ENCODE measurements at places on chromosomes 2 and 18.

- no peak for DNase-seq
Observed at GRCh38 chr2:108565778-108566375, 31.6 kb downstream of the LIMS1 start.

- DNase-seq, result no peak
Observed at GRCh38 chr2:9071032-9071431, 67.5 kb upstream of the MBOAT2 start.

DNA sequence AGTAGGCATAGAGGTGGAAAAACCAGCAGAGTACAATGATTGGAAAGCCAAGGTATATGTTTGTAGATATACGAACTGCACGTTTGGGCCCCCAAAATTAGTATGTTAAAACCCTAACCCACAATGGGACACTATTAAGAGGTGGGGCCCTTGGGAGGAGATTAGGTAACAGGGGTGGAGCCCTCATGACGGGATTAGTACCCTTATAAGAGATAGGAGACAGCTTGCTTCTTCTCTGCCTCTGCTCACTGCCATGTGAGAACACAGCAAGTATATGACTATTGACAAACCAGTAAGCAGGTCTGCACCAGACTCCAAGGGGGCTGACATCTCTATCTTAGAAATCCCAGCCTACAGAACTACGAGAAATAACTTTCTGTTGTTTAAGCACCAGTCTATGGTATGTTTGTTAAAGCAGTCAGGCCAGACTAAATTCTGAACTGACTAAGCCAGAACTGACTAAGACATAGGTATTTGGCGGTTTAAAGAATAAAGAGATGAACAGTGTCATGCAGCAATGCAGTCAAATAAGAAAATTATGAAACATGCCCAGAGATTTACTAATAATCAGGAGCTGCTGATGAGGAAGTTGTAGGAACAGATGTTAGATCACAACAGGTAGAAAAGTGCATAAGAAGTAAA lies 182.9 kb downstream of the DYM start:
- no peak for DNase-seq

DNA sequence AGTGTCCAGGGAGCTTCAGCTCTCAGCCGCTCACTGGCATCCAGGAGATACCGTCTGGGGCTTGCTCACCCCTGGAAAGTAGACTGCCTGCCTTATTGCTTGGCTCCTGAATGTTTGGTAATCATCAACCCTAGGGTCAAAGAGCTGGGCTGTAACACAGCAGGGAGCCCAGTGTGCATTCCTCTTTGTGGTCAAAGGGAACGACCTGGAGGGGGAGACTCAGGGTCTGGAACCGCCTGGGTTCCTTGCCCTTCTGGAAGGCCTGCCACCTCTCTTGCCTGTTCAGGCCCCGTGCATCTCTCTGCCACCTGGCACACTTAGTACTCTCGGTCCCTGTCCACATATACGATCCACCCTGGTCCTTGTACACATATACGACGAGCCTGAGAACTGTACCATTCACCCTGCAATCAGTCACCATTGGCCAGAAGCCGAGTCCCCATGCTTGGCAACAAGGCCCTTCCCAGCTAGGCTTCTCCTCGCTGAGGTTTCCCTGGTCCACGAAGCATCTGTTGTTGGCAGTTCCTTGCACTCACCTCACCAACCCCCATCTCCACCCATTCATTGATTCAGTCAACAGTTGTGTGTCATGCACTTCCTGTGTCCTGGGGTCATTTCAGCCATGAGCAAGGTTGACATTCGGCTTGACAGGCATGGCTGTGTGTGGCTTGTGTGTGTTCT lies at the start of gene NAT8:
Gene NAT8, minus strand, starts transcription at position 85 of the 681 bp plus-strand sequence. CDS start 794 bp downstream, outside the sequence.
- no peak for DNase-seq

DNA sequence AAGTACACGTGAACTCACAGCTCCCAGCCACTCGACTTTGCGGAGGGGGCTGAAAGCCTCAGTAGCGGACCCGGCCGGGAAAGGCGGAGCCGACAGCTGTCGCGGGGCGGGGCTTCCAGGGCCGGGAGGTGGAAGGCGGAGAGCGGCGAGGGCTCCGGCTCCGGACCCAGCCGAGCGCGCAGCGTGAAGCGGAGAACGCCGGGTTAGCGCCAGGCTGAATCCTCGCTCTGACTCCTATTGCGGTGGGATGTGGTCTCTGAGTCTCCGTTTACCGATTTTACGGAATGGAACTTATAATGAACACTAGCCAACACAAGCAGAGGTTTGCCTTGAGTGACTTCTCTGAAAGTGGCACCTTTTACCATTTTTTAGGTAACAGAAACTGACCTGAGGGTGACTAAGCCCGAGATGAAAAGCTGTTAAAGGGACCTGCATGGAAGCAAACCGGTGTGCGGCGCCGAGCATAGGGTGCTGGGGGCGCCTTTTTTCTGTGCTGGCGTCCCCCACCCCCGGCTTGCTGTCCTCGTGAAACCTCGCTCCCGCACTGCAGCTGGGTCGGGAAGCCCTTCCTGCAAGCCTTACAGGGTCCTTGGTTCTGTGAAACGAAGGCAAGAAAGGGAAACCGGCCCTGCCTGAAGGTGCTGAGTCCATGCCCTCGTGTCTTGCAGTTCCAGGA lies 72.9 kb downstream of the EN1 start:
- peak; percentile 30 for DNase-seq

GRCh38 chr2:29509878-29510277 lies 394.7 kb downstream of the CLIP4 start:
- DNase-seq, result no peak

DNA sequence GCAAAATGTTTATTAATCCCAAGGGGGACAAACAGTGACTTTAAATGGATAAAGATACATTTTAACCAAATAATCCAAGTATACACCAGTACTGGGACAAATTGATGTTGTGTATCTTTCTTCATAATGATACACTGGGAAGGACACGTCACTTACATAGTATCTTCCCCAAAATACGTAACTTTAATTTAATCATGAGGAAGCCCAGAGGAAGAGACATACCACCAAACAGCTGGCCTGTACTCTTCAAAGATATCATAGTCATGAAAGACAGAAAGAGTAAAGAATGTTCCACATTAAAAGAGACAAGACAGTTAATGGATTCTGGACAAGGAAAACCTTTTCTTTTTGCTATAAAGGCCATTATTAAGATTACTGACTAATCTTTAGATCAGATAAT lies 37.1 kb downstream of the AGFG1 start:
- no peak for DNase-seq

DNA sequence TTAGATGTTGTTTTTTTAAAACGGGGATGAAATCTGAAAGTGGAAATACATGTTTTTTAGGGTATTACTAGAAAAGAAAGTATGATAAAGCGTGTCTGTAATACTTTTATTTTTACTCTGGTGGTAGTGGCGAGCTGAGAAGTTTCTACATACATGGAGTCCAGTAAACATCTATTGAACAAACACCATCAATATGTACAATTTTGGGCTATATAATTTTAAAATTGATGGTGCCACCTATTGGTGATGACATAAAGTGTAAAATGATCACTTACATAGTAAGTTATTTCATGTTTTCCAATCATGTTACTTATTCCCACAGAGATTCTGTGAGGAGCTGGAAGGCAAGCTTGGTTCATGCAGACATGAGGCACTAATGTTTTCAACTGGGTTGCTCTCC lies 31.5 kb upstream of the NFE2L2 start:
- no peak for DNase-seq

- DNase-seq, result peak; percentile 59
Observed at GRCh38 chr18:36757081-36757480, 71.7 kb downstream of the TPGS2 start.

- DNase-seq, result no peak
Observed at GRCh38 chr2:214630402-214631045, 179.0 kb downstream of the BARD1 start.

DNA sequence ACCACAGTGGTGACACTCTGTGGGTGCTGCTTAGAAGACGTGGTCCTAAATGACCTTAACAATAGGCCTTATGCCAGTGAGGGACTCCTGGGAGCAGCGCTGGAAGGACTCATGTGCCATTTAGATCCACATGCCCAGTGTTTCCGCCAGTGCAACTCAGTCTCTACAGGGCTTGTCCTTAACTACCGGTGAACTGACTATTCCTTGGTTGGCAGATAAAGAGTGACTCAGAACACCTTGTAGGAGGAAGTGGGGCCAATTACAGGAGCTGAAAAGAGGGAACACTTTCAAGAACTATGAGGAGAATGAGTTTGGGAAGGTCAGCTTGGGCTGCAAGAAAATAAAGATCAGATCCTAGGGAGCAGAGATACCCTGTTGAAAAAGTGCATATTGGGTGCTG lies 1.8 kb upstream of the CDK5R2 start:
- DNase-seq, result no peak

DNA sequence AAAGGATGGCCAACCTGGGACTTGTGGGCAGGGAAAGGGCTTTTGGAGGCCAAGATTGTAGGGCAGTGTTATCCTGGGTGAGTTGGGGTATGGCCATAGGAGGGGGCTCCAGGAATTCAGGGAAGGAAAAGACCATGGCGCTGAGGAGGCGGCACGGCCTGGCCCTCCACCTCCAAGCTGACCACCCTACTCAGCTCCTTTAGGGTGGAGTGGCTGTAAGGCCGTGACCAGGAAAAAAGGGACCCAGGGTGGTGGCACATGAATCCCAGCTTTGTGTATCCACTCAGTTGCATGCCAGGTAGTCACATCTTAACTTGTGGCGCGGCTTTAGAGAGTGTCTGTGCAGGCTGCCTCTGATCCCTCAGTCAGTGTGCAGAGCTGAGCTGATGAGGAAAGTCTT lies 168.1 kb downstream of the AGAP1 start:
- no peak for DNase-seq

GRCh38 chr2:317501-318424 lies 29.9 kb upstream of the ALKAL2 start:
- no peak for DNase-seq

DNA sequence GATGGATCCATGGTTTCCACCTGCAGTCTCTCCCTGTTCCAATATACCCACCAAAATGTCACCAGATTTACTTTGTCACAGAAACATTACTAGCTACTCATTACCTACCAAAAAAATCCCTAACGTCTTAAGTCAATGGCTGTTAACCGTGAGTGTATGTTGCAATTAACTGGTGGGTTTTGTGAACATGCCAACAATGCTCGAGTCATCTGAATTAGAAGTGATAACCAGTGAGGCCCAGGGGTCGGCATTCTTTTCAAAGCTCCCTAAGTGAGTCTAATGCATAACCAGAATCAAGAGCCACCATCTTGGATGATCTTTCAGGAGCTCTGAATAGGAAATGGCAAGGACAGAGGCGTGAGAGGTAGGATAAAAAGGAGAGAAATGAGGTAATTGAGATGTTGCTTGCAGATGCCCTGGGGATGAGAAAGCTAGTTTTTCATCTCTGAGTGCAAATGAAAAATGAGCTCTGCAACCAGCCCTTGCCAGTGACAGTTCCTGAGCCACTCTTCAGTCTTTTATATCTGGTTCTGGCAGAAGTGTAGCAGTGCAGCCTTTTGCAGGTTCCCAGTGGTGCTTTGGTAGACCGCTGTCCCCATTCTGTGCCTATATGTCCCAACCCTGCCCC lies 130.0 kb upstream of the RND3 start:
- no peak for DNase-seq

DNA sequence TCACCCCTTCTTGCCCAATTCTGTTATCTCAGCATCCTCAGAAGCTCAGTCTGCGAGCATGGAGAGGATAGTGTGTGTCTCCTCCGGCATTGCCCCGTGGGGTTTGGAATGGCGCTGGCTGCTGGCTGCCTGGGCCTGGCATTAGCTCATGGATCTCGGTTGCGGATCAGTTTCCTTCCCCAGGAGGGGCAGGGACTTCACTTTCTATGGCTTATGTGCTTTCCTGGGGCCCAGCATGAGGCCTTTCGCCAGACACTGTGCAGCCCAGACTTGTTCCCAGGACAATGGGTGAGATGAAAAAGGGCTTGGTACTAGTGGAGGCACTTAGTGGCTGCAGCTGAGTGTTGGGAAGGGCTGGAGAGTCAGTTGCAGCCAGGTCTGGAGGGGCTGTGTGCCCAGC lies 143.3 kb downstream of the GLI2 start:
- no peak for DNase-seq

GRCh38 chr2:45888167-45888566 lies 236.7 kb downstream of the PRKCE start:
- no peak for DNase-seq

DNA sequence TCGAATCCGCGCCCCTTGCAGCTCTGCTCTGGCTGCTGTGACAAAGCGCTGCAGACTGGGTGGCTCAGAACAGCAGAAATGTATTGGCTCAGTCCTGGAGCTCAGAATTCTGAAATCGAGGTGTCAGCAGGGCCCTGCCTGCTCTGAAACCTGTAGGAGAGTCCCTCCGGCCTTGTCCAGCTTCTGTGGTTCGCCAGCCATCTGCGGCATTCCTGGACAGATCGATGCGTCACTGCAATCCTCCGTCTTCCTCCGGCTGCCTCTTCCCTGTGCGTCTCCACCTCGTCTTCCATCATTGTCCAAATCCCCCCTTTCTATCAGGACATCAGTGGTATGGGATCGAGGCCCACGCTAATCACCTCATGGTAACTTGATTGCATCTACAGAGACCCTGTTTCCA lies 115.2 kb downstream of the RNF144A start:
- DNase-seq, result no peak

DNA sequence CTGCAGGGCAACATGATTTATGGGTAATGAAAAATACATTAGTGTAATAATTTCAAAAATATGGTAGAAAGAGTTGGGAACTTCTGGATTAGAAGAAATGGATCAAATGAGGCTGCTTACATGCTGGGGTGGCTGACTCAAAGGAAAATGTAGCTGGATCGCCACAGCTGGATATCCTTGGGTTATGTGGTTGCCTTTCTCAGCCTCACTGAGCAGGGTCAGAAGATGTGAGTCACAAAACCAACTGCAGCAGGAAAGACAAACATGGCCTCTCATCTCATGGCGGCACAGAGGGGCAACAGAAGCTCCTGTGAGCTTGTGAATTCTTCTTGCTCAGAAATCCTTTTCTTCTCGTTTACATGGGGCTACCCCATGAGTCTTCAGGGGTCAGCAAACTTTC lies 317.1 kb upstream of the SPRED2 start:
- no peak for DNase-seq

DNA sequence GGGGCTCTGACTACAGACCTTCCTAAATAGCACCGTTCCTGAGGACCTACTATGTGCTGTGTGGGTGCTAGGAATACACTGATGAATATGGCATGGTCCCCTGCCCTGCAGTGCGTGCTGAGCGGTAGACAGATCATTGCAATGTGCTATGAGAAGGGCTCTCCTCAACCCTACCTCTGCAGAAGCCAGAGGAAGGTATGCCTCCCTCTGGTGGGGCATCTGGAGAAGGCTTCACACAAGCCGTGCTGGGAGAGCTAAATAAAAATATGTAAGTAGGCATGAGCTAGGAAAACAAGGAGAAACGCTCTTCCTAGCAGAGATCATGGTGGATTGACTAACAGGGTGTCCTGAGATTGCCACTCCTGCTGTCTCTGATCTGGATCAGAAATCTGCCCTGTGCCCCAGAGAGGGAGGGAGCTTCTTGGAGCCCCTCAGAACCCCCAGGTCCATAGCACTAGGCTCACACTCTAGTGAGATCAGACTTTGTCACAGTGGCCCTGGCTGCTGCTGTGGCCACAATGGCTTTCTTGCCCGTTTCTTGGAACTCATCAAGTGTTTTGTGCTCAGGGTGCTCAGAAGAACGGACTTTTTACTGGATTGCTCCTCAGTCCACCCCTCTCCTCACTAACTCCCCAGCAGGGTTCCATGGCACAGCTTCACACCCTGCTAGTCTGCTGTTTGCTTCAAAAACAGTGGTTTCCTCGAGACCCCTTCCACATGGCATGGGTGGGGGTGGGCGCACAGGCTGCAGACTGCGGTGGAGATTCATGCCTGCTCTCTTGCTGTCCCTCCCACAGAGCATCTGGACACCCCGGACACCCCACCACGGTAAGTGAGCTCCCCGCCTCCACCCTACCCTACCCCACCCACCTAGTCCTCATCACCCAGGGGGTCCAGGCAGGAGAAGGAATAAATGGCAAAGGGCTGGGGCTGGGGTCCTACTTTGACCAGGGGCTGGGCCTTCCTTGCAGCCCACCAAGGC lies 14.2 kb downstream of the SIGLEC15 start:
- DNase-seq, result no peak

Measured in left kidney (tissue), 8 donors.